ENCODE measurements at places on chromosomes 1 and 21. TPM values are rescaled to one million over a fixed set of nuclear protein-coding genes. Genes with fewer than 3 reads are reported as not detected.

DNA sequence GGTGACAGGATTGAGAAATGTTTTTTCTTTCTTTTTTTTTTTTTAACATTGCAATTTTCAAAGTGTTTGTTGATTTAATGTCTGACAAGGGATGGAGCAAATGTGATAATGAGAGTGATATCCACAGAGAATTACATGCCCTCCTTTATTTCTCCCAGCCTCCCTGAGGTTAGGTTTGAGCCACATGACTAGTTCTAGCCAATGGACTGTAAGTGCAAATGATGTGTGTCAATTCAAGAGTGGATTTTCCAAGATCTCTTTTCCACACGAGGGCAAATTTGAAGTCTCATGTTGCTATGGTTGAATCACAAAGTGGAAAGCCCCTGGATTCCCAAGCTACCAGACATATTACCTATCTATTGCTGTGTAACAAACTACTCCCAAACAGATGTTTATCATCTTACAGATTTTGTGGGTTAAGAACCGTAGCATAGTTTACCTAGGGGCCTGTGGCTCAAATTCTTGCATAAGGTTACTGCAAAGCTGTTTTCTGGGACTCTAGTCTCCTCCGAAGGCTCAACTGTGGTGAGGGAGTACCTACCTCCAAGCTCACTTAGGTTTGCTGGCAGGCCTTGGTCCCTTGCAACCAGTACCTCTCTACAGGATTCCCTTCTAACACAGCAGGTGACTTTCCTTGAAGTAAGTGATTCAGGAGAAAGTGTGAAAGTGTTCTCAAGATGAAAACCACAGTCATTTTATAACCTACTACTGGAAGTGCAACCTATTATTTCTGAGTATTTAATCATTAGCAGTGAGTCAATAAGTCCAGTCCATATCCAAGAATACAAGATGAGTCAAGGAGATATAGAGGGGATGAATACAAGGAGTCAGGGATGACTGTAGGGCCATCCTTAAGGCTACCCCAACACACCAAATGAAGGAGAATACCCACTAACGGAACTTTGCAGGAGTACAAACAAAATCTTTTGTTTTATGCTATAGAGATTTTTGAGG lies 533.6 kb downstream of the PTPRC start:
- no peaks in the 10 kb centered on the region for H3K27me3 ChIP-seq
- H3K4me1 ChIP-seq, result peaks cover 6% of the 10 kb centered on the region
- H3K36me3 ChIP-seq, result no peaks in the 10 kb centered on the region
- H3K27ac ChIP-seq, result no peak overlapping the region
- DNase-seq, result peak; percentile 3

DNA sequence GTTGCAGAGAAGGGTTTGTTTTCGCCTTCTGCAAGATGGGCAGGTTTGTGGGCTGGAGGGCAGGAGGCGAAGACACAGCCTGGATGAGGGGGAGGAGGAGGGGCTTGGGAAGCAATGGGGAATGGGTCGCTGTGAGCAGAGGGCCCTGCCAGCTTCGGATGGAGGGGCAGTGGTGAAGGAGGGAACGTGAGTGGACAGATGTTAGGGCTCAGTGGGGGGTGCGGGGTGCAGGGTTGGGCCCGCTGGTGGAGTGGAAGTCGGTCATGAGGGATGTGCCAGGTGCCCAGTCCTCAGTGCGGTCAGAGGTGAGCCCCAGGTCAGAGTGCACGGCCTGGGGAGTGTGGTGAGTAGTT lies 55.5 kb upstream of the ABCG1 start:
- H3K27ac ChIP-seq, result no peak overlapping the region
- H3K4me3 ChIP-seq, result no peak overlapping the region
- H3K27me3 ChIP-seq, result peaks cover 3% of the 10 kb centered on the region
- no peak for DNase-seq
- H3K4me1 ChIP-seq, result no peaks in the 10 kb centered on the region

GRCh38 chr21:45003331-45004058 lies 63.7 kb downstream of the SLX9 start:
- no peak for DNase-seq
- peaks cover 2% of the 10 kb centered on the region for H3K36me3 ChIP-seq
- no peak overlapping the region for H3K27ac ChIP-seq
- H3K4me3 ChIP-seq, result no peak overlapping the region

DNA sequence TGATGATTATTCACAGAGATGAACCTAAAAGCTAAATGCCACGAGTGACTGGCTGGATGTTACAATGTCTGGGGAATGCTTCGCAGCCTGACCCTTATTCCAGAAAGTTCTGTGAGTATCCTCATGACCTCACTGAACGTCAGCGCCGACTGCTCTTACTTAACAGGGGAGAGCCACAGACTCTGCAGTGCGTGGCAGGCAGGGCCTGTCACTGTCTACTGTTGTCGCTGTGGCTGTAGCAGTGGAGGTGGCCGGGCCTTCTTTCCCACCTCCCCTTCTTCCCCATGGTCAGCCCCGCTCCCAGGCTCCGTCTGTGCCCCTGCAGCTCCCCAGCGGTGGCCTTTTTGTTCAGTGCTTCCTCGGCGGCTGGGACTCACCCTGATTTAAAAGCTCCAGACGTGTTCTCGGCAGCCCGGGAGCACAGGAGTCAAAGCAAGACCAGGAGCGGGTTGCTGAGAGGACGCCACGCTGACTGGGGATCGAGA lies 52.2 kb upstream of the TARBP1 start:
- no peaks in the 10 kb centered on the region for H3K36me3 ChIP-seq
- peak overlapping the region; percentile 30 for H3K4me3 ChIP-seq
- peak overlapping the region; percentile 68 for H3K27ac ChIP-seq
- DNase-seq, result no peak
- peaks cover 49% of the 10 kb centered on the region for H3K4me1 ChIP-seq

Gene CITED4
- total RNA-seq, result 2.1 TPM

Gene TNFRSF1B
- 0.66 TPM for total RNA-seq

GRCh38 chr1:39380036-39380435 lies 111.4 kb upstream of the BMP8A start:
- no peak overlapping the region for H3K4me3 ChIP-seq
- no peaks in the 10 kb centered on the region for H3K27me3 ChIP-seq
- no peak for DNase-seq
- peaks cover 4% of the 10 kb centered on the region for H3K36me3 ChIP-seq
- H3K27ac ChIP-seq, result no peak overlapping the region

- H3K36me3 ChIP-seq, result peaks cover 42% of the 10 kb centered on the region
- peaks cover 25% of the 10 kb centered on the region for H3K4me1 ChIP-seq
- no peak overlapping the region for H3K27ac ChIP-seq
- no peaks in the 10 kb centered on the region for H3K27me3 ChIP-seq
- no peak for DNase-seq
- H3K4me3 ChIP-seq, result no peak overlapping the region
Measured at GRCh38 chr1:116062201-116062600, 49.0 kb upstream of the MAB21L3 start.

DNA sequence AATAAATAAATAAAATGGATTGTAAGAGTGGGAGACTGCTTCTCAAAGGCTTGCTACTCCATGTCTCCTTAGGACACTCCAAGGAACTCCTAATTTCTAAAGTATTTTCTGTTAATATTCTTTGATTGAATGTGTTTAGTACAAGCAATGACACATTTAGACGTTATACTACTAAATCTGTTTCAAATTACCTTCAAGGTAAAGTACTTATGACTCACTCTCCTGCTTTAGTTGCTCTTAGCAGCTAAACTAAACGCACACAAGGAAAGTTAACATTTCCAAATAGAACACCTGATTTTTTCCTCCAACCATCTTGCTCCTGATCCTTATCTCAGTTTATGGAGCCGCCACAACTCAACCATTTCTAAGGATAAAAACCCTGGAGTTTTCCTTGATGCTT lies 969.8 kb upstream of the ADGRL4 start:
- no peak for DNase-seq
- H3K36me3 ChIP-seq, result no peaks in the 10 kb centered on the region
- no peak overlapping the region for H3K4me3 ChIP-seq
- H3K4me1 ChIP-seq, result no peaks in the 10 kb centered on the region
- no peaks in the 10 kb centered on the region for H3K27me3 ChIP-seq

Gene PTPN7
- not detected for total RNA-seq

Gene DYRK3
- 28.7 TPM for total RNA-seq

DNA sequence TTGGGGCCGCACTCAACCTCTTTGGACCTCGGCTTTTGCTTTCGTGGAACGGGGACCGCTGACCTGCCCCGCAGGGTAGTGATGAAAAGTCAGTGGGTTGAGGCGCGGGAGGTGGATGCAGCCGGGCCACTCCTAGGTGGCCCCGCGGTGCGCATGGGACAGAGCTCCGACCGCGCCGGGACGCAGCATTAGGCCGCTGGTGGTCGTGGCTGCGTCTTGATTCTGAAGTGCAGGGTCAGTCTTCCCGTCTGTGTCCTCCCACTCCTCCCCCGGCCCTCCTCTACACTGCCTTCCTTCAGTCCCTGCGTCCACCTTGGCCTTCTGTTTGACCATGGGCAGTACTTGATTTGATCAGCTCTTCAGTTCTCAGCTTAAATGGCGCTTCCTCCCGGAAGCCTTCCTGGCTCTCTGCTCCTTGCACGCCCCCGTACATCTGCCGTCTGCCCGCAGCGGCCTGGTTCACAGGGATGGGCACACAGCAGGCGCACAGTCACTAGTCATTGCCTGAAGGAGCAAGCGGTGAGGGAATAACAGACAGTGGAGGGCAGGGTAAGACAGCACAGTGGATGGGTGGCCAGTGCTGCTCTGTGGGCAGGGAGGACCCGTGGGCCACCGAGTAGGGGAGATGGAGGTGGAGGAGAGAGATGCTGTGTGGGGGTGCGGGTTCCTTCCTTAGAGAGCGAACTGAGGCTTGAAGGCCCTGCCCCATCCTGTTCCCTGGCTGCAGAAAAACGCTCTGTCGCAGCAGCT lies 633 bp downstream of the THEMIS2 start:
- peaks cover 19% of the 10 kb centered on the region for H3K4me1 ChIP-seq
- H3K27me3 ChIP-seq, result peaks cover 8% of the 10 kb centered on the region
- peak overlapping the region; percentile 86 for H3K4me3 ChIP-seq
- DNase-seq, result no peak
- peak overlapping the region; percentile 64 for H3K27ac ChIP-seq
- no peaks in the 10 kb centered on the region for H3K36me3 ChIP-seq

Gene NTMT2
- not detected for total RNA-seq

- H3K4me3 ChIP-seq, result no peak overlapping the region
- no peak for DNase-seq
- no peaks in the 10 kb centered on the region for H3K4me1 ChIP-seq
- H3K36me3 ChIP-seq, result no peaks in the 10 kb centered on the region
Measured at GRCh38 chr1:116874733-116875249, 34.9 kb upstream of the PTGFRN start.

GRCh38 chr1:167926486-167926997 lies 9.9 kb upstream of the DCAF6 start:
- no peak overlapping the region for H3K4me3 ChIP-seq
- peaks cover 7% of the 10 kb centered on the region for H3K36me3 ChIP-seq
- H3K4me1 ChIP-seq, result peaks cover 28% of the 10 kb centered on the region
- DNase-seq, result no peak

GRCh38 chr1:87305151-87305550 lies 23.5 kb upstream of the LMO4 start:
- H3K4me1 ChIP-seq, result peaks cover 9% of the 10 kb centered on the region
- DNase-seq, result no peak
- no peak overlapping the region for H3K27ac ChIP-seq
- H3K36me3 ChIP-seq, result no peaks in the 10 kb centered on the region

Gene LENEP
- not detected for total RNA-seq

GRCh38 chr1:114735479-114735878 lies 18.9 kb upstream of the NRAS start:
- H3K4me1 ChIP-seq, result no peaks in the 10 kb centered on the region
- no peak overlapping the region for H3K4me3 ChIP-seq
- peaks cover 65% of the 10 kb centered on the region for H3K36me3 ChIP-seq
- DNase-seq, result no peak
- H3K27me3 ChIP-seq, result 0 out of 2 replicates have a peak, but pooled peaks cover 2% of the 10 kb centered on the region

Gene S100A16
- 271 TPM for total RNA-seq

DNA sequence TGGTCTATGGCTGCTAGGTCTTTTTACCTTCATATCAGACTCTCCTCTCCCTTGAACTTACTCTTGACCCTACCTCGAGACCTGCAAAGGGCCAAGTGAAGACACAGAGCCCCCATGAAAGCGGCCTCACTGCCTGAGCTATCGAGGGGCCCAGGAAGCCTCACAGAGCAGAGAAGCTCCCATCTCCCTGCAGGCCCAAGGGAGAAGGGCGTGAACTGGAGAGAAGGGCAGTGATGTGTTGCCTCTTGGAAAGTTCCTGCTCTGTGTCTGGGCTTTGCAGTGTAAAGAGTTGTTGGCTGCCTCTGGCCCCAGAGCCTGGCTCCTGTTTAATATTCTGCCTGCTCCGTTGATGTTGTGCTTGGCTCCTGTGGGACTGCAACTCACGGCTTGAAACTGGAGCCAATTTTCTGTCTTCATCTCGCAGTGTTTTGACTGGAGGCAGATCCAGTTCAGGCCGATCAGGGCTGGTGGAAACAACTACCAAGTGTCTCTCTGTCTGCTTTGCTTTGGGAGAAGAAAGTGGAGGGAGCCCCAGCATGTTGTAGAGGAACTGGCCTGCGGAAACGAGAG lies 4.3 kb downstream of the SERTAD4 start:
- H3K27me3 ChIP-seq, result peaks cover 6% of the 10 kb centered on the region
- peaks cover 63% of the 10 kb centered on the region for H3K4me1 ChIP-seq
- H3K36me3 ChIP-seq, result peaks cover 25% of the 10 kb centered on the region
- H3K27ac ChIP-seq, result no peak overlapping the region

DNA sequence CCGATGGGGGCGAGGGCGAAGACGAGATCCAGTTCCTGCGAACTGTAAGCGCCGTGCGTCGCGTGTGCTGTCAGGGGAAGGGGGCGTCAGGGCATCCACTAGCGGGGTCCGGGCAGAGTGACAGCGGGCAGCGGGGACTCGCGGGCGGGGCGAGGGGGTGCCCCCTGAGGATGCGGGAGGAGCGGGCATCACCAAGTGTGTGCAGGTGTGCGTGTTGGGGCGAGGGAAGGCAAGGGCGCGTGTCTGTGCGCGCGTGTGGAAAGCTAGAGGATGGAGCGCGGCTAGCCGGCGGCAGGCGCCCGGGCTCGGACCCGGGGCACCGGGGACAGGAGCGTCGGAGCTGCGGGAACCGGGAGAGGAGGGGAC lies 525 bp downstream of the RYR2 start:
- no peak overlapping the region for H3K4me3 ChIP-seq
- peaks cover 7% of the 10 kb centered on the region for H3K36me3 ChIP-seq
- H3K27me3 ChIP-seq, result no peaks in the 10 kb centered on the region
- DNase-seq, result no peak
- H3K27ac ChIP-seq, result no peak overlapping the region

Gene RPTN
- total RNA-seq, result not detected

- no peak overlapping the region for H3K4me3 ChIP-seq
- no peak overlapping the region for H3K27ac ChIP-seq
- no peak for DNase-seq
- H3K4me1 ChIP-seq, result peaks cover 25% of the 10 kb centered on the region
- H3K27me3 ChIP-seq, result peaks cover 1% of the 10 kb centered on the region
- peaks cover 4% of the 10 kb centered on the region for H3K36me3 ChIP-seq
Measured at GRCh38 chr1:55749975-55750627, 534.9 kb upstream of the USP24 start.

Data from HFFc6 (cell line).